Stimulated activated CD4-positive, alpha-beta T cell treated with anti-CD3 and anti-CD28 coated beads, Interleukin-4, amount 100 ng/mL, for 4 hours (primary cell): ENCODE measurements at places on chromosomes 11 and 22.

- no peak for DNase-seq
These were observed 7.3 kb downstream of the SNX19 start for GRCh38 chr11:130908770-130909625.

GRCh38 chr11:73249853-73250783, 22.0 kb upstream of the P2RY6 start:
- DNase-seq, result no peak

- no peak for DNase-seq
These were observed 33.5 kb downstream of the CLMP start for GRCh38 chr11:123161376-123162030.

DNA sequence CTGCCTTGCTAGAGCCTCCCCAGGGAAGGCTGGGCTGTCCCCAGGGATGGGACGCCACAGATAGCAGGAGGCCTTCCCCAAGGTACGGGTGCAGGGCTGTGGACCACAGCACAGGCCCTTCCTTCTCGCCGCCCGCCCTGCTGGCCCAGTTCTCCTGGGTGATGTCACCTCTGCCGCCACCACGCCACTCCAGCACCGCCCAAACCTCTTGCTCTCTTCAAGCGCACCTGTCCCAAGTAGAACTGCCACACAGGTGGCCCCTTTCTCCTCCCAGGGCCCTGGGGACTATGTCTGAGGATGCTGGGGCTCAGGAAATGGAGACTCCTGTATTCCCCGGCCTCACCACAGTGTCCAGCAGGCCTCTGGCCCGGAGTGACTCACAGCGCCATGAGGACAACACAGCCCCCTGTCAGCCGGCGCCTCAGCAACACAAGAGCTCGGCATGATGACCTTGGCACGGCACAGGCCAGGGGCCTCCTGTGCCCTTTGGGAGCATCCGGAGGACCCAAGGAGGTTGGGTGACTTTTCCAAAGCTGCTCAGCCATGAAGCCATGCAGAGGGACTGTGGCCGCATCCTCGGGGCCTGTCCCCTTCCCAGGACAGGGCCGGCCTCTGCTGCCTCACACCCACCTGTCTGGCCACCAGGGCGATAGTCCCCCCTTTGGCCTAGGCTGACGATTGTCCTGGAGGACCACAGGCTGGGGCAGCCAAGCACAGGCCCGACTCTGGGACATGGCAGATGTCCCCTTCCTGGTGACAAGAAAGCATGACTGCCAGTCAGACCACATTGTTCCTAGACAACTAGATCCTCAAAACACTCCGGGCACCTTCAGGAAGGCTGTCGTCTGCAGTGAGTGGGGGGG, 1023.5 kb downstream of the BRD1 start:
- DNase-seq, result no peak

DNA sequence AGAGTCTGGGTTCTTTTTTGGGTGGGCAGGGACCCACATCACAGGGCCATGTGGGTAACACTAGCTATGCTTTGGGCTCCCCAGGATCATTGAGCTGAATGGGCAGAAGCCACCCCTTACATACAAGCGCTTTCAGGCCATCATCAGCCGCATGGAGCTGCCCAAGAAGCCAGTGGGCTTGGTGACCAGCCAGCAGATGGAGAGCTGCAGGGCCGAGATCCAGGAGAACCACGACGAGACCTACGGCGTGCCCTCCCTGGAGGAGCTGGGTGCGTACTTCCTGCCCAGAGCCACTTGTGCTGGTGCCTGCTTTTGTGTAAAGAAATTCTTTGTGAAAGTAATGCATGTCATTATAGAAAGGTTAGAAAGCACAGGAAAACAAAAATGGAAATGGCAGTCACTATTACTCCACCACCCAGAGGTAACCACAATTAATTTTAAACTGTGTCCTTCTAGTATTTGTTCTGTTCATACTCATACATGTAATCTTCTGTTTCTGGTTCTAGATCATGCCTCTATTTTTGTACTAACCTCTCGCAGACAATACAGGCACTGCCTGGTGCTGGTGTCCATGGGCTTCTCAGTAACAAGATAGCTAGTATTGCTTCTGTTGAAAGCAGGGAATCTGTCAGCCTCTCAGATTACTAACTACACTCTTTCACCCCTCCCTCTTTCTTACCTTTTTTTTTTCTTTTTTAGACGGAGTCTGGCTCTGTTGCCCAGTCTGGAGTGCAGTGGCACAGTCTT, 13.7 kb downstream of the CRY2 start:
- no peak for DNase-seq

GRCh38 chr11:112113539-112114457, 27.1 kb downstream of the SDHD start:
- no peak for DNase-seq

DNA sequence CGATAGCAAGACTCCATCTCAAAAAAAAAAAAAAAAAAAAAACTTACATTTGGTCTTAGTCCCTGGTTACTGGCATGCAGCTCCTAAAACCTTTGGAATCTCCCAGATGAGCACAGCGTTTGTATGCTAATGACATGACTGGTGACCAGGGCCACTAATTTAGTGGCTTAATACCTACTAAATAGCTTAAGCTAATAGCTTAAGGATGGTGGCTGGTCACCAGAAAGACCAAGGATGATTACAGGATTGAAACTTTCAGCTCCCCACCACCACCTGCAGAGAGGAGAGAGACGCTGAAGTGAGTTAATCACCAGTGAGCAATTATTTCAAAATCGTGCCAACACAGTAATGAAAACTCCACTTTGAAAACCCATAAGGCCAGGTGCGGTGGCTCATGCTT, 37.1 kb downstream of the DENND5A start:
- DNase-seq, result no peak

DNA sequence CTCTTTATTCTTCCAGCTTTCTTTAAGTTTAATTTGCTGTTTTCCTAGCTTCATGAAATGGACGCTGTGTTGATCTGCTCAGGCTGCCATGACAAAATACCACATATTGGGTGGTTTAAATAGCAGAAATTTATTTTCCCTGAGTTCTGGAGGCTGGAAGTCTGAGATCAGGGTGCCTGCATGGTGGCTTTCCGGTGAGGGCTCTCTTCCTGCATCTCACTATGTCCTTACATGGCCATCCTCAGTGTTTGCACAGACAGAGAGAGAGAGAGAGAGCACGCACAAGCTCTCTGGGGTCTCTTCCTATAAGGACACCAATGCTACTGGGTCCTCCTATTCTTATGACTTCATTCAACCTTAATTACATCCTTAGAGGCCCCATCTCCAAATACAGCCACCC, 28.7 kb downstream of the MCAM start:
- no peak for DNase-seq

DNA sequence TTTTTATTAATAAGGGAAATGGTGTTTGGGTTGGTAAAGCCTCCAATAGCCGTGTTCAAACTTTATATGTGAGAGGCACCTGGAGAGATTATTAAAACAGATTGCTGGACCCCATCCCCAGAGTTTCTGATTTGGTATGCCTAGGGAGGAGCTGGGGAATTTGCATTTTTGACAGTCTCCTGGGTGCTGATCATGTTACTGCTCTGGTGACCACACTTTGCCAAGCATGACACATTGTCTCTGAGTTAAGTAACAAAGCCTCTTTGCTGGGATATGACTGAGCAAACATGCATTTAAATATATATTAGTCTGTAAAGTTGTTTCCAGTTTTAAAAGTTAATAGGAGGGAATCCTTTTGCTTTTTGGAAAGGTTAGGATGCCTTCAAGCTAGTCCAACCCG, 140.4 kb downstream of the NAV2 start:
- DNase-seq, result no peak

DNA sequence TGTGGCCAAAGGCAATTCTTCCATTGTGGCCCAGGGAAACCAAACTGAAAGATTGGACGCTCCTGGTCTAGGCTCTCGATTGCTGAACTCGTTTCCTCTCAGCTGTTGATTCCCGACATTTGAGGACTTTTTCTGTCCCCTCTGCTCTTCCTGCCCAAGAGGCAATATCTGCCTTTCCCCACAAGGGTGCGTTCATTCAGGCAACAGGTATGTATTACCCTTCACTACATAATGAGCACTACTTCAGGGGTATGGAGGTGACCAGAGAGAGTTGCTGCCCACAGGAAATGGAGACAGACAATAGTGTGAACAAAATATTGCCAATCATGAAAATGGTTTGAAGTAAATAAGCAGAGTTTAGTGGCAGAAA, 8.2 kb downstream of the PTH start:
- DNase-seq, result no peak

DNA sequence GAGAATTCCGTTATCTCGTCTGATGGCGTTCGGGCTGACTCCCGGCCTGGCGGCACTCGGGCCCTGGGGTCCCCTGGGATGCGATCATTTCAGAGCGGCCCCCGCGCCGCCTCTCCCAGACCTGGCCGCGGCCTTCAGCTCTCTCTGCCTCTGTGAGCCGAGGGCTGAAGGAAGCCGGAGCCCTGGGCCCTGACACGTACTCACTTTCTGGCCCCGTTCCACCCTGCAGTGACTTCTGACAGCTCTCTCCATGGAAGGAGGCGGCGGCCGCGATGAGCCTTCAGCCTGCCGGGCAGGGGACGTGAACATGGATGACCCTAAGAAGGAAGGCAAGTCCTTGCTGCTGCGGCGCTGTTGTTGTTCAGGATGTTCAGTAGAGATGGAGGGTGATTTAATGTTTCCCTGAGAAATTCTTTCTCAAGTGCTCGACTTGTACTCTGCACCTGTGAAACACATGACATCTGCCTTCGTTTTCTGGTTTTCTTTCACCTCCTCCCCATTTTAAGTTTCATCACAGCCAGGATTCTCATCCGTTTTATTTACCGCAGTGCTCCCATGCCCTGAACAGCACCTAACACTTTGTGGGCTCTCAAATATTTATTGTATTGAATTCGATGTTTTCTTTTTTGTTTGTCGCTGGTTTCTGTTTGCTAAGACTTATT, 612 bp downstream of the GTSE1 start:
- no peak for DNase-seq

- no peak for DNase-seq
These were observed 28.9 kb downstream of the ZNF214 start for GRCh38 chr11:6991227-6991626.

DNA sequence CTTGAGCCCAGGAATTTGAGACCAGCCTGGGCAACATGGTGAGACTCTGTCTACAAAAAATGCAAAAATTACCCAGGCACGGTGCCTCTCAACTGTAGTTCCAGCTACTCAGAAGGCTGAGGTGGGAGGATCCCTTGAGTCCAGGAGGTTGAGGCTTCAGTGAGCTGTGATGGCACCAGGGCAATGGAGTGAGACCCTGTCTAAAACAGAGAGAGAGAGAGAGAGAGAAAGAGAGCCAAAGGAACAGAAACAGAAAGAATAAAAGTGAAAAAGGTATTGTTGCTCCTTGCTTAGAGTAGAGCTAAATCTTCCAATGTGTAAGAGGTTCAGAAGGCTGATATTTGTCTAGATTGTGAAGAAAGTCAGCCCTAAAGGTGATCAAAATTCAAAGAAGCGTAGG, 8.9 kb upstream of the ETS1 start:
- no peak for DNase-seq

GRCh38 chr22:39859903-39860588, 33.5 kb downstream of the ENTHD1 start:
- DNase-seq, result no peak
